ENCODE measurements at places on chromosomes 6 and 20. TPM values are rescaled to one million over a fixed set of nuclear protein-coding genes. Genes with fewer than 3 reads are reported as not detected.
A peak's percentile ranks its signal among the peaks of the same experiment; 100 is the strongest.

- DNase-seq: no peak
Observed at GRCh38 chr6:72534236-72534635, 87.6 kb upstream of the KCNQ5 start.

- no peak for DNase-seq
Observed at GRCh38 chr20:11110535-11110934, 436.7 kb upstream of the JAG1 start.

- DNase-seq: peak; percentile 61
Observed at GRCh38 chr20:50478162-50478990, 31.8 kb upstream of the PTPN1 start.

DNA sequence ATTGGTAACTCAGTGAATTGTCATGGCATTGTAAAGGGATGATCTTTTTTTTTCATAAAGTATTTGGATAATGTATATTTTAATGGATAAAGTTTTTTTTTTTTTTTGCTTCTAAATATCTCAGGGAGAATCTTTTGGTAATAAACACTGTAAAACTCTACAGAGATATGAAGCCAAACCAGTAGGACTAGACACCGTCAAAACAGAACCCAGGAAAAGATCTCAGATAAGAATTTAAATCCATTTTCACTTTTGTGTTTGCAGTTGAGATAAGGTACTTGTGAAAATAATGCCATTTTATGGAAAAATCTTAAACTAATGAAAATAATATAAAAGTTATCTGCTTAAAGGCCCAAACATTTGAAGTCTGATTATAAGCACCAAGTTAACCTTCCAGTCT, 27.0 kb downstream of the FAM83B start:
- no peak for DNase-seq

DNA sequence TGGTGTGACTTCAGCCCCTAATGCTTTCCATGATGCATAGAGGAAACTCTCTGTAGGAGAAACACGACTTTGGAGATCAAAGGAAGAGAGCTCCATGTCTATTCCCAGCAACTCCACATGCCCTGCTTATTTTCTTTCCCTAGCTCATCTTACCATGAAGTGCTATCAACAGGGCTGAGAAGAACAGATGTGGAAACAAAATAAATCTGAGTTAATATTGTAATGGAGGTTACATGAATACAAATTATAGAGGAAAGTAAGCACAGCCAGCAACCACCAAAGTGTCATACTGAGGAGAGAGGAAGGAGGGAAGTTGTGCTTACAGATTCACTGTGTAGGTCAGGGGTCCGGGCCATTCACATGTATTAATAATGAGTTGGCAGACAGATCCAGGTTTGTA, 157.5 kb downstream of the RFPL4B start:
- DNase-seq: no peak

- DNase-seq: no peak
Observed at GRCh38 chr6:89525786-89526562, 93.0 kb downstream of the ANKRD6 start.

GRCh38 chr20:5596401-5597193, 153.6 kb upstream of the SHLD1 start:
- DNase-seq: no peak

DNA sequence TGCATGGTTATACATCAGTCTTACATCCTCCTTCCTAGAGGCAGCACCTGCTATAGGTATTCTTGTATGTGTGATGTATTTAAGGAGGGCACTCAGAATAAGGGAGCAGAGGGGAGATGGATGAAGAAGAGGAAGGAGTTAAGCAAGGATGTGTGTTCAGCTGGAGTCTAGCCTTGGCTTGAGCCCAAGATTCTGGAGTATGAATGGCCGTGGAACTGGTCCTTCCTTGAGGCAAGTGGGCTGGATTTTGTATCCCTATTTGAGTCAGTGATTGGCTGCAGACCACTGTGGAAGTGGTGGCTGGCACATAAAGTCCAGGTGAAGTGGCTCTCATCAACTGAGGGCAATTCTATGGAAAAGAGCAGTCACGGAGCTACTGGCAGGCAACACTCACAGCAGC, 112.0 kb upstream of the RNF24 start:
- no peak for DNase-seq

- no peak for DNase-seq
Observed at GRCh38 chr20:17940224-17940971, 28.2 kb downstream of the SNX5 start.

DNA sequence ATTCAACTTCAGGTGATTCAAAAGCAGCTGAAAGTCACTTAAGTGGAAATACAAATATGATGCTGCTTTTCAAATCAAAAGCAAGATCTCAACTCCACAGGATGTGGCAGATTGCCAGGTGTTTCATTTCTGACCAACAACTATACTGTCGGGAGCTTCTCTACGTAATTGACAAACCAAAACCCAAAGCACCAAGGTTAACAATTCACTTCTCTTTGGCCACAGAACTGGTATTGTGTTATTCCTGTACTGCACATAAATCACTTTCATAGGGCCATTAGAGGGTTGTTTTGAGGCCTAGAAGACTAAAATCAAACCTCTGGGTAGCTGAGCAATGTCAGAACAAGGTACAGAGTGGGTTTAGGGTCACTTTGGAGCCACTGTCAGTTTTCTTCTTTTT, 169.7 kb downstream of the HAO1 start:
- DNase-seq: peak; percentile 67

DNA sequence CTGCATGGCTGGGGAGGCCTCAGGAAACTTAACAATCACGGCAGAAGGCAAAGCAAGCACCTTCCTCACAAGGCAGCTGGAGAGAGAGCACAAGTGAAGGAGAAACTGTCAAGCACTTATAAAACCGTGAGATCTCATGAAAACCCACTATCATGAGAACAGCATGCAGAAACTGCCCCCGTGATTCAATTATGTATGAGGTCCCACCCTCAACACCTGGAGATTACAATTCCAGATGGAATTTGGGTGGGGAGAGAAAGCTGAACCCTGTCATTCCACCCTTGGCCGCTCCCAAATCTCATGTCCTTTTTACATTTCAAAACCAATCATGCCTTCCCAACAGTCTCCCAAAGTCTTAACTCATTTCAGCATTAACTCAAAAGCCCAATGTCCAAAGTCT, 107.2 kb upstream of the ECI2 start:
- no peak for DNase-seq

GRCh38 chr6:15200087-15200486, 45.8 kb upstream of the JARID2 start:
- no peak for DNase-seq

DNA sequence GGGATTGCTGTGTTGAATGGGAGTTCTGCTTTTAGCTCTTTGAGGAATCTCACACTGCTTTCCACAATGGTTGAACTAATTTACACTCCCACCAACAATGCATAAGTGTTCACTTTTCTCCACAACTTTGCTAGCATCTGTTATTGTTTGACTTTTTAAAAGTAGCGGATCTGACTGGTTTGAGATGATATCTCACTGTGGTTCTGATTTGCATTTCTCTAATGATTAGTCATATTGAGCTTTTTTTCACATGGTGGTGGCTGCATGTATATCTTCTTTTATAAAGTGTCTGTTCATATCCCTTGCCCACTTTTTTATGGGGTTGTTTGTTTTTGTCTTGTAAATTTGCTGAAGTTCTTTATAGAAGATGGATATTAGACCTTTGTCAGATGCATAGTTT, 588.3 kb upstream of the ADGRB3 start:
- DNase-seq: no peak

- DNase-seq: no peak
Observed at GRCh38 chr6:148513145-148514071, 170.8 kb downstream of the SASH1 start.

GRCh38 chr6:31737991-31738979, 1.5 kb upstream of the MSH5 start:
- DNase-seq: peak; percentile 91

- DNase-seq: no peak
Observed at GRCh38 chr20:2654831-2655230, 2.4 kb downstream of the NOP56 start.

CRISP2 gene
- total RNA-seq: not detected

LRRC1 gene
- total RNA-seq: 59.9 TPM

ULBP1 gene
- under 0.01 TPM for total RNA-seq

GGTLC1 gene
- not detected for total RNA-seq

KHDRBS2 gene
- total RNA-seq: not detected

DLL1 gene
- total RNA-seq: 2.6 TPM

AHI1 gene
- total RNA-seq: 8.3 TPM

MMP24 gene
- 0.13 TPM for total RNA-seq

TRIM10 gene
- total RNA-seq: not detected

COL9A3 gene
- total RNA-seq: 0.38 TPM
